ENCODE measurements at places on chromosomes 3 and 15.

DNA sequence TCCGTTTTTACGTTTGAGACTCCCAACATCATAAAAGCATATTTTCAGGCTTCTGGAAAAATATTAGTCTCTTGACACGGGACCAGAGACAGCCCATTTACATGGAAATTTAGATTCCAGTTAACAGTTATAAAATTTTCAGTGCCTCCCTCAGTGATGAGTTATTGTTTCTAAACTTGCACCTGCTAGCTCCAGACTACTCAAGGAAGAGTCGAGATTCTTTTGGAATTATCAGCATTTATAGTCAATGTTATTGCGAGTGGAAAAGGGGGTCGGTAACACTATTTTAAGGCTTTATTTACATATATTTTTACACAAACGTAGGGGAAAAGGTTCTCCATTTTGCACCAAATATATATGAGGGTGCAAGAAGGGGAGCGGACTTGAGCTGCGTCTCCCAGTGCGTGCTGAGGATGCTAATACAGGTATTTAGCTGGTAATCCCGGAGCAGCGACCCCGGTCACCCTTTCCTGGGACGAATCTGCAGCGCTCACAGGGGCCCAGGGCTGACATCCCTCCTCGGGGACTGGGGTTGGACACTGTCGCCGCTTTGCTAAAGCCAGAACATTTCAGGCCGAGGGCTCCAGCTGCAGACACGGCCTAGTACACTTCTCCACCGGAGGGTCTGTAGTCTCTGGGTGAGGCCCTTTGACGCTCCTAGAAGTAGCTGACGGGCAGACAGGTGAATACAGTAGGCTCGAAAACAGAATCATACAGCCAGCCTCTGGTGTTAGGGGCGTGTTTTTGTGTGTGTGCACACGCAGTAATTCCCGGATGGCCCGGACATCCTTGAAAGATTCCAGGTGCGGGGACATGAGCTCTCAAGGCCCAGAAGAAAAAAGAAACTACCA is 729 bp upstream of the ZBTB11 start:
- DNase-seq = no peak

- no peak for DNase-seq
Measured at GRCh38 chr15:94042180-94042928, 189.0 kb upstream of the MCTP2 start.

DNA sequence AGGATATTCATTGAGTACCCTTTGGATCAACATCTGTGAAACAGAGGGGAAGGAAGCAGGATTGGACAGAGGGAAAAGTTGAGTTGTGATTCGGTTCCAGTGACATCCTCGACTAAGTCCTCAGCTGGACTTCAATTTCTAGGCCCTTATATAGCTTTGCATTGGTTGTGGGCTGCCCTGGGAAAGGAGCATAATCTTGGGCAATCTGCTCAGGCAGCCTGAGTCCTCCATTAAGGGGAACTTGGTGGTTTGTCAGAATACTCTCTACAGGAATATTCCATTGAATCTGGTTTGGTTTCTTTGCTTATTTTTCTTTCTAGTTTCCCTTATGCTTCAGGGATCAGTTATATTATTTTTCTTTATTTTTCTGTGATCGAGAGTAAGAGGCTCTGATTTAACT is 94.1 kb downstream of the TCF12 start:
- no peak for DNase-seq

DNA sequence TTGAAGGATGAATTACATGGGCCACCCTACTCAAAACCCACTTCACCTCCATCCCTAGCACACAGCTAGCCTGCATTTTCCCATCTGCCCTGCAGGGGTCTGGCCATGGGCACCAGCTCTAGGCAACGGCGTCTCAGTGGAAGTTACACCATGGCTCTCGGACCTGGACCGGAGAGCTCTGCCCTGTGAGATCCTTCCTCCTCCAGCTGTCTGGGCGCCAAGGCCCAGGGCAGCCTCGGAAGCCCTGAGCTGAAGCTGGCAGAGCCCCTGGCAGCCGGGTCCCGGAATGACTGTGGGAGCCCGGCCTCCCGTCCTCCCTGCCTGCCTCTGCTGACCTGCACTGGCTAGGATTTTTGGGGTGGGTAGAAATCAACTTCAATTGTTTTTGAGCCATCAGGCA is 98.9 kb downstream of the CHSY1 start:
- DNase-seq = no peak

- DNase-seq = peak; percentile 12
Measured at GRCh38 chr15:53962646-53963561, 15.3 kb upstream of the UNC13C start.

- DNase-seq = no peak
Measured at GRCh38 chr15:60727661-60728060, 248.7 kb upstream of the ICE2 start.

GRCh38 chr3:182041668-182042291 is 330.1 kb downstream of the SOX2 start:
- DNase-seq = no peak

DNA sequence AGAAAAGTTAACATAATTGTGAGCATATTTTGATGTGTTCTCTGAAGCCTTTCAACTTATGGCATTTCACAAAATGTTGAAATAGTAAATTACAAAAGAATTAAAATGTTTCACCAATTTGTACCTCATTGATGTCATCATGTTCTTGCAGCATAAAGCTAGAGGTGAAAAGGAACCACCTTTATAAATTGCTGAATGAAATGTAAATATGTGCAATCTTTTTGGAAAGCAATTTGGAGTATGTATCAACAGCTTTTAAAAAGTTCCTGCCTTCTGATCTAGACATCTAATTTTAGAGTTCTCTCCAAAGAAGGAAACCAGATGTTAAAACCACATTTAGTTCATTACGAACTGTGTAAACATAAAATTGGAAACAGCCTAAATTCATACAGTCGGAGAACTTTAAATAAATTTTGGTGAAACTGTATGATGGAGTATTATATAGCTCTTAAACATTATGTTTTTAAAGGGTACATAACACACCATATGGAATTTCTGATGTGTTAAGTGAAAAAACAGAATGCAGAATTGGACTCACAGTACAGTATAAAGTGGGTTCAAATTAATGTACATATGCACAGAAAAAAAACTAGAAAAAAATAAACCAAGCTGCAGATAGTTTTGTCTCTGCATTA is 311.2 kb upstream of the NAALADL2 start:
- no peak for DNase-seq

Data from renal pelvis (tissue), 12 donors.